ENCODE measurements at places on chromosomes 2 and 18.
A peak's percentile ranks its signal among the peaks of the same experiment; 100 is the strongest.

DNA sequence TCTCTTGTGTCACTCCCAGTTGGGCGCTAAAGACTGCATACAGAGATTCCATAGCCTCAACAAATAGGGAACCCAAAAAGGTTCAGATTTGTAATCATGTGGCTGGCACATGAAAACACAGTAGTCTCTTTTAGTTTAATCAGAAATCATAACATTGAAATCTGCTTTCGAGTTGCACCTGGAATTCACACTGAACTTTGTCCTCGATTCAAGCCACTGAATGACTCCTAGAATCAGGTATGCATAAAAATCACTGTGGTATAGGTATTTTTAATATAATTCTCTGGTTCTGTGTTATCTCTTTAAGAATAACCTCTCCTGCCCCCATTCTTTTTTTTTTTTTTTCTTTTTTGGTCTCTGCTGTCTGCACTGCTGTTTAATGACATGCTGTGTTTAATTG lies 150.2 kb downstream of the KCNH7 start:
- DNase-seq, result no peak

DNA sequence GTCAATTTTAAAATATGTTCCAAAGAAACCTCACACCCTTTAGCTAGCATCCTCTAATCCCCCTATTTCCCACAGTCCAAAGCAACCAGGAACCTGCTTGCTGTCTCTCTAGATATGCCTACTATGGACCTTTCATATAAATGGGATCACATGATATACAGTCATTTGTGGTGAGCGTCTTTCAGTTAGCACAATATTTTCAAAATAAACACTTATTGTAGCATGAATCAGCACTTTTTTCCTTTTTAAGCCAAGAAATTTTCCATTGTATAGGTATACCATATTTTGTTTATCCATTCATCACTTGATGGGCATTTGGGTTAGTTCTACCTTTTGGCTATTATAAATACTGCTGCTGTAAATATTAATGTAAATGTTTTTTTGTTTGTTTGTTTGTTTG lies 223.0 kb upstream of the DOK6 start:
- no peak for DNase-seq

DNA sequence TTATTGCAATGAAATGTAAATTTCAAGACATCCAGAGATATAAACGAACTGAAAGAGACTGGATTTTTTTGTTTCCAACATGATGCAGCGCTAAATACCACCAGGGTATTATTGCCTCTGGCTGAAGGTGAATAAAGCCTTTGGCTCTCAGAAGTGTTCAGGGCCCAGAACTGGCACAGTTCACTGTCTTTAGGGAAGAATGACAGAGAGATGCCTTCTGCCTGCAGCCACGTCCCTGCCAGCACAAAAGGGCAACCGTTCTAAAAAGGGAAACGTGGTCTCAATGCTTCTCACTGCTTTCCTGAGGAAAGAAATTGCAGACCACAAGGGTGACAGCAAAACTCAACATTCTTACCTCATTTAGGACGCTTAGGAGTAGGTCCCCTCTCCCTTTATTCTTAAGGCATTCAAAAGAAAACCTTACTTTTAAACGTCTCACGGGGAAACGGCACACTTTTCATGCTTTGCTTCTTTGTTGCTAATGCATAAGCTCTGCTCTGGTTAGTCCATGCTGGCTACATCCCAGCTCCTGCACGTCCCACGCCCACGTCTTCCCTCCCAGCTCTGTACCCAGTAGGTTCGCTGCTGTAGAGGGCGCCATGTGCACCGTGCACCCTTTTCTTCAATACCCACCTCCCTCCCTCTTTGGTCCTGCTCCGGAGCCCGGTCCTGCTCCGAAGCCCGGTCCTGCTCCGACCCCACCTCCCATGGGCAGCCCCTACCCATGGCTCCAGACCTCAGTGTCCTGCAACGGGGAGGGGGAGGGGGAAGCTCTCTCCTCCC lies 171.0 kb downstream of the HRH4 start:
- no peak for DNase-seq

GRCh38 chr2:206511283-206511682 lies 68.0 kb downstream of the ADAM23 start:
- DNase-seq, result no peak

DNA sequence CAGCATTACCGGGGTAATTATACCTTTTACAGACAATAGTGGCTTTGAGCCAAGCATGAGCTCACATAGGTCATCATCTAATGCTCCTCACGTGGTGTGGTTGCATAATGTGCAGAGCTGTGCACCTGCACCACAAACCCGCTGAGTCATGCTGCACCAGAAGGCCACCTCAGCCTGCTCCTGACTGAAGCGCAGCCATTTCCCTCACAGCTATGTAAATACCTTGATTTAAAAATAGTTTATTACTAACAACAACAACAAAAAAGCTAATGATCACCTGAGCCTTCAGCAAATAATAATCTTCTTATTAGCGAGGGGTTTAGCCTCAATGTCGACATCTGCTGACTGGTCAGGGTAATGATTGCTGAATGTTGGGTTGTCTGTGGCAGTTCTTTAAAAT lies 238.8 kb downstream of the MBD5 start:
- DNase-seq, result no peak

DNA sequence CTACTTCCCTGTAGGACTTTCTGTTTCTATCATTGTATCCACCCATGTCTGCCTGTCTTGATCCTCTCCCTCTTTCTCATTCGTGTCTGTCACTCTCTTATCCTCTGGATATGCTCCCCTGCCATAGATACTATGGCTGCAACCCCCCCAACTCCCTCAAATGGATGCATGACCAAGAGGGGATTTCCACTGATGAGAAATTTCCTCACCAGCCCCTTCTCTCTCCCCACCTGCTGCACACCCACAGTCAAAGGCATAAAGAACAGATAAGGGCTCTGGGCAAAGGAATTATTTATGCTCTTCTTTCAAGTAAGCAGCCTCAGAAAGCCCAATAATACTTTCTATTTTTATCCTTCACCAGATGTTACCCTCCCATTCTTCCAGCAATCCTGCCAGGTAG lies 121.3 kb downstream of the FOXI3 start:
- no peak for DNase-seq

- no peak for DNase-seq
Observed at GRCh38 chr2:223860809-223861738, 23.7 kb upstream of the AP1S3 start.

GRCh38 chr2:190333928-190334327 lies 9.5 kb upstream of the INPP1 start:
- DNase-seq, result no peak

DNA sequence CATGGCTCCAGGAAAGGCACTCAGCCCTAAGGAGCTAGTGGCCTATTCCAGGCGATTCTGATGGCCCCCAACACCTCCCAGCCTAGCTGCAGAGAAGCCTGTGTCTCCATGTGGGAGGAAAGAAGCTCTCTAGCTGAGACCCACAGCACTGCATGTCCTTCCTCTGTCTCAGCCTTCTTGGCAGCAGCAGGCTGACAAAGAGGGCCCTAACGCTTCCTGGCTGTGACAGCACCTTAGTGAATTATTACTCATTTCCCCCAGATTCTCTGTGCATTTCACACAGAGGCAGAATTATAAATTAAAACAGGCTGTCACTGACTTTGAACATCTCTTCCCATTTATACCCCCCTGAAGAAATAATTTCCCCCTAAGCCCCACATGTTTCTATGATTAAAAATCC lies 206.8 kb downstream of the CLIP4 start:
- no peak for DNase-seq

- DNase-seq, result peak; percentile 3
Observed at GRCh38 chr2:240928476-240929363, 22.6 kb downstream of the CROCC2 start.

GRCh38 chr18:72738136-72738535 lies 129.7 kb downstream of the NETO1 start:
- no peak for DNase-seq

- no peak for DNase-seq
Observed at GRCh38 chr2:201830666-201831065, 24.3 kb downstream of the CDK15 start.

- DNase-seq, result no peak
Observed at GRCh38 chr2:84799772-84800171, 81.1 kb downstream of the TRABD2A start.

DNA sequence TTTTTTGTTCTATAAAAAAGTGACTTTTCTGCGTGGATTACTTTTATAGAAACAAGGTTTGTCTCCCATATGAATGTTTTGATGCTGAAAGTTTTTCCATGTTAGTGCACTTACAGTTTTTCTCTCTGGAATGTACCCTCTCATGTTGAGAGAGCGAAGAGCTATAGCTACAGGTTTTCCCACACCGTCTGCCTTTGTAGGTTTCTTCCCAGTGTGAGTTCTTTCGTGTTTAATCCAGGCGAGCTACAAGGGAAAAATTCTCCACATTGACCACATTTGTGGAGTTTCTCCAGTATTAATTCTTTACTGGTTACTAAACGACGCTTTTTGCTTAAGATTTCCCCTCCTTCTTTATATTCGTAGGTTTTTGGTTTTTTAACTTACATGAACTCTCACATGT lies 85.1 kb downstream of the ACSL3 start:
- DNase-seq, result no peak

DNA sequence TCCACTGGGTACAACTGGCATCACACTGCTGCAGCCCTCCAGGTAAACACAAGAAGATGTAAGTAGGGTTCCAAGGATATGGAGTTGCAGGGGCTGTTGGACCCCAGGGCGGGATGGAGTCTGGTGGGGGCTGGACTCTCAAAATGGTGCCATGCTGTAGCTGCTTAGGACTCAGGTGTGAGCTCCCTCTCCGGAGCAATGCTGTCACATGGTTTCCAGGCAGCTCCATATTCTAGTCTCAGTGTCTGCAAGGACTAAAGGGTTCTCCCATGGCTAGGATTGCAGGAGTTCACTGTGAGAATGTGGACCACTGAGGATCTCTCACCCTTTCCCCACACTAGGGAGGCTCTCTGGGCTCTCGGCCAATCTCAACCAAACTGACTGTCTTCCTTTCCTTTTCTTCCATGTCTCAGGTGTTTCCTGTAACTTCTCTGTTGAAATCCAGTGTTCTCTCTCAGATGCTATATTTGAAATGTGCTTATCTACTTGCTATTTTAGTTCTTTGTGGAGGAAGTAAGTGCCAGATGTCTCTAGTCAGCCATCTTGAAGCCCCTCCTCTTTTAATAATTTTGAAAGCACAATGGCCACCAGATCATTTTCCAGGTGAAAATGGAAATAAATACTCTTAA lies 57.6 kb downstream of the CCNT2 start:
- no peak for DNase-seq

DNA sequence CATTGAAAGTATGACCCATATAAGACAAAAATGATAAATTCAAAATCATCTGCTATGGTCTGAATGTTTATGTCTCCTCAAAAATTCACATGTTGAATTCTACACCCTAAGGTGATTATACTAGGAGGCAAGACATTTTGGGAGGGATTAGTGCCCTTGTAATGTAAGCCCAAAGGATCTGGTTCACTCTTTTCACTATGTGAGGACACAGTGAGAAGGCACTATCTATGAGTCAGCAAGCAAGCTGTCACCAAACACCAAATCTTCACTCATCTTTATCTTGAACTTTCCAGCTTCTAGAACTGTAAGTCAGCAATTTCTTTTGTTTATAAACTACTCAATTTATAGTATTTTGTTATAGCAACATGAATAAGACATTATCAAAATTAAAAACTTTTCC lies 284.7 kb upstream of the ZC3H15 start:
- no peak for DNase-seq

GRCh38 chr18:5300476-5301010 lies 5.0 kb upstream of the ZBTB14 start:
- DNase-seq, result no peak
